Activated T-helper 1 cell treated with anti-CD3 and anti-CD28 coated beads, Interleukin-2, amount 50 U/mL, for 16 hours (primary cell): ENCODE measurements at places on chromosomes 4 and X.

DNA sequence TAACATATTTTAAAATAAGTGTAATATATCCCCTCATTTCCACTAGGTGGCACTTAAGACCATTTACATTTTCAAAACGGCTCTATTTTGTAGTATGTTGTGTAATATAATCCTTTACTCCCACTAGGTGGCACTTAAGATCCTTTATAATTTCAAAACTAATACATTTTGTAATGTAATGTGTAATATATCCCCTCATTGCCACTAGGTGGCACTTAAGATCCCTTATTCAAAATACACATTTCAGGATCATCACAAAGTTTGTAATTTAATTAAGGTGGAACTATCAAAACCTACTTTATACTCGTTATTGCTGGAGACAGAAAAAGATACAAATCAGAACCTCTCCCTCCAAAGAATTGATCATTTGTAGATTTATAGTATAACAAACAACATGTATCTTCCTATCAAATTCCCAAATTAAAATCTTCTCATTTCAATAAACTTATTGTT is 132.5 kb downstream of the ARHGAP6 start:
- DNase-seq = no peak

DNA sequence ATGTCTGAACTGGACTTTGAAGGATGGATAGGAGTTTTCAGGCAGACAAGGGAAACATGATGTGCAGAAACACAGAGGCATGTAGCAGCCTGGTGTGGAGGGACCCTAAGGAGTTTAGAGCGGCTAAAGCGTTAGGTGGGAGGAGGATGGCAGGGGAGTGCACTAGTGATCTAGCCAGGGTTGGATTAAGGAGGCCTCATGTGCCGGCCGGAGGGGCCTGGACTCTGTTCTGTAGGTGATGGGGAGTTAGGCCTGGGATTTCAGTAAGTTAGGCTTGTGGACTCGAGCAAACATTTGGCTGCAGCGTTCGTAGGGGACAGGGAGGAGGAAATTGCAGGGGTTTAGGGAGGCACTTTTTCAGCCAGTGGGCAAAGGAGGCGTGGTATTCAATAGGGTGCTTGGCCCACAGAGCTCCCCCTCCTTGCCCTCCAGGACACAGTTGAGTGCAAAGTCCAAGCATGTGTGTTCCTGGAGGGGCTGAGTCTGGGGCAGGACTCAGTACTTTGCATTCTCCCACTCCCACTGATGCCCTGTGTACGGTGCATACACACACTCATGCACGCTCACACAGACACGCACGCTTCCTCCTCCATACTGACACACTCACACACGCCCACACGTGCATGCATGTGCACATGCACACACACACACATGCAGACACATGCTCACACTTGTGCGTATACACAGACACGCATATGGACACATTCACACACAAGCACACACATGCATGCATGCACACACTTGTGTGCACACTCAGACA is 18.6 kb downstream of the PSAPL1 start:
- no peak for DNase-seq

GRCh38 chrX:110440016-110440805 is 81.6 kb downstream of the RTL9 start:
- no peak for DNase-seq

DNA sequence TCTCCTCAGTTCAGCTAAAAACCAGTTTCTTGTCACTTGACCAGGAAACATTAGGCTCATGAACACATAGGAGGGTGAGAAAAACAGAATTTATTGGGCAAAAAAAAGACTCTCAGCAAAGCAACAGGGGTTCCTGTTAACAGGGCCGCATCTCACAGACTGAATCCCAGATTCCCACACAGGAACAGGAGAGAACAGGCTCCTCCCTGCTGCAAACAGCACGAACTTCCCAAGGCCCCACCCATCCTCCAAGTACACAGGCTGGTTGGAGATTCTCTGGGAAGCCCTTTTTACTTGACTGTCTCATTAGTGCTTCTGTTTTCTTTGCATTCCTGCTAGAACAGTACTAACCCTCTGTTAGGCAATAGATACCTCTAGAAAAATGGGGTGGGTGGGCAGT is 52.4 kb upstream of the IL21 start:
- no peak for DNase-seq

GRCh38 chrX:43002526-43003203 is 224.7 kb upstream of the PPP1R2C start:
- no peak for DNase-seq

DNA sequence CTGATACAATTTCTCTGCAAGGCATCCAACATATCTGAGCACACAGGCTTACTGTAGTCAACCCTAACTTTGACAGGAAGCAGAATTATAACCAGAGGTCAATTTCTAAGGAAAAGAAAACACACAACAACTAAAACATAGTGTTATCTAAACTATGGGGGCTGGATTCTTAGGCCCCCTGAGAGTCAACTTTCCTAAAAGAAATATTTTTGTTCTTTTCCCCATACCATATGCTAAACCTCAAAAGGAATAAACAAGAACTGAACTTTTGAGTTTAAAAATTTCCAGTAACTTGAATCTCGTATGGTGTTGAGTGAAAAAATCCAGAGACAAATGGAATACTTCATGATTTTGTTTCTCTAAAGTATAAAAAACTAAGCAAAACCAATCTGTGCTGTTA is 42.9 kb downstream of the ATXN3L start:
- no peak for DNase-seq
